EL (cell line): ENCODE measurements at places on chromosomes 6 and 20.

GRCh38 chr6:125558241-125558843, 191.1 kb upstream of the HEY2 start:
- no peak for DNase-seq

DNA sequence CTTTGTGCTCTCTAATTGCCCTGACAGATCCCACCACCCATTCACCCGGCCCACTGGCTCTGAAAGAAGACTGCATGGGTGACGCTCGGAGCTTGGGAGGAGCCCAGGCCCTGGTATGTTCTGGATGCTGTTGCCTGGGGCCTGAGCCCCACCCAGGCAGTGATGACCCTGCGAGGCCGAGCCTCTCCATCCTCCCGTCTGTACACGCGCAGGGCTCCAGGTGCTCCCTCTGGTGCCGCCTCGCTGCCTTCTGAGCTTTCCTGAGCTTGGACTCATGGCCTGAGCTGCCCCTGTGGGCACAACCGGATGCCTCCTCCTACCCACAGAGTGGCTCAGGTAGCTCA, 61.2 kb downstream of the STK35 start:
- DNase-seq: no peak

DNA sequence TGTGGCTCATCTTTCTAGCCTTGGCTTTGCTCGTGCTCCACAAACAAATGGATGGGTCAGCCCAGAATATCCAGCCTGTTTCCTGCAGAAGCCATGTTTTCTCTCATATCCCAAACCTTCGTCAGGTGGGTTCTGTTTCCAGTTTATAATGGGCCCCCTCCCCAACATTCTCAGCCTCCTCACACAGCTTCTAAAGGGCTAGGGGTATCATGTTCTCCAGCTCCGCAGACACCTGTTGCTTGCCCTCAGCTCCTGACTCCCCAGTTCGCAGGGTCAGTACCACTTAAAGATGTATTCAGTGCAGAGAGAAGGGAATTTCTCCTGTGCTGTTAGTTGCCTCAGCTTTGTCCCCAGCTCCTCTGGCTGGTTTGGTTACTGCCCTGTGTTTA, 447.3 kb upstream of the JARID2 start:
- DNase-seq: no peak

DNA sequence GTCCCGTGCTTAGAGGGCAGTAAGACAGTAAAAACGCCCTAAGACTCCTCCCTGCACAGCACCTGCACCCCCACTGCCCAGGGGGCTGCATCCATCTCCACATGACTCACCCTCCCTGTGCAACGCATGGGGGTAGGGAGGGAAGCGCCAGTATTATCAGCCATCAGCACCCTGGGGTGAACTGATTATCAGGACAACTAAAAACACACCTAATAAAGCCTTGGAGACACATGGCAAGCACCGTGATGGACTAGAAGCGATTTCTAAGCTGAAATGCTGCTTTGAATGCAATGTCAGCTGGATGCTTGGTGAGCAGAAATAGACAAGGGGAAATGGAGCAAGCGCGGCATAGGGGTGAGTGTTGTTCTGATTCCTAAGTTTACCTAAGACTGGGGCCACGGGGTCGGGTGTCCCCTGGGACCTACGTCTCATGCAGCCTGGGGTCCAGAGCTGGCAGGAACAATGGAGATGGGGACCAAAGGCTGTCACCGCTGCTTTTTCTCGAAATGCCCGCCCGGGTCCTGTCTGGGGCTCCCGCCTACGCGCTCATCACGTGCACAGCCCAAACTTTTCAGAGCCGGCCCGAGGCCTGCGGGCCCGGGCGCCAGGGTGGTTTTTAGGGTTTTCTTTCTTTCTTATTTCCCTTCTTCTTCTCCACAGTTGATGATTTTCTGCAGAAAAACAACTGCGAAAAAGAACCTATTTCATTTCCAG, 702 bp upstream of the TNFAIP3 start:
- DNase-seq: no peak

GRCh38 chr20:48653706-48654051, 174.1 kb downstream of the PREX1 start:
- no peak for DNase-seq

DNA sequence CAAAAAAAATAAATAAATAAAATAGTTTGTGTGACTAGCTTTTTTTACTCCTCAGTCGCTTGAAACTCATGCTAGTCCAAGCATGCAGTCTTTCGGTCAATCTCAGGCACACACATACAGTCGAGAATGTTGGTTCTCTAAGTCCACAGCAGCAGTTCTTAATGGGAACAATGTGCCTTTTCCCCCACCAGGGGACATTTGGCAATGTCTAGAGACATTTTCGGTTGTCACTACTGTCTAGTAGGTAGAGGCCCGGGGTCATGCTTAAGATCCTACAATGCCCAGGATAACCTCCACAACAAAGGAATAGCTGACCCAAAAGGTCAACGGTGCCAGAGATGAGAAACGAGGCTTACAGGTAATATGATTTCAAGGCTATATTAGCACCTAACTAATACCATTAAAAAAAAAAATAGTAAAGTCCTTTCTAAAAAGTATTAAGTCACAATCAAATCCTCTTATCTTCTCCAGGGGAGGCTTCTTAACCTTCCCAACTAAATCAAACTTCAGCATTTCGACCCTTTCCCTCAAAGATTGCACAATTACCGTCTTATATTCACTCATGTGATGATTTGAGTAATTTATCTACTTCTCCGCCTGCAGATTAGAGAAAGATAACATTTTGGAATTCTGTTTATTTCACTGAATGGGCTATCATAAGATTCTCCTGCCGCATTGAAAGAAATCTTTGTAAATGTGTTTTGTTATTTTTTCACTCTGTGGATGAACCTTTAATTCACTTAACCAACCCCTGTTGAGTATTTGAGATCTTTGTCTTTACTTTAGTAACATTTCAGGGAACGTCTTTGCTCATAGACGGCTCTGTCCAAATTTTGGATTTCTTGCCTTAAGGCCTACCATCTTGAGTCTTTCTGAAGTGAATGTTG, 8.1 kb upstream of the SALL4 start:
- DNase-seq: no peak

DNA sequence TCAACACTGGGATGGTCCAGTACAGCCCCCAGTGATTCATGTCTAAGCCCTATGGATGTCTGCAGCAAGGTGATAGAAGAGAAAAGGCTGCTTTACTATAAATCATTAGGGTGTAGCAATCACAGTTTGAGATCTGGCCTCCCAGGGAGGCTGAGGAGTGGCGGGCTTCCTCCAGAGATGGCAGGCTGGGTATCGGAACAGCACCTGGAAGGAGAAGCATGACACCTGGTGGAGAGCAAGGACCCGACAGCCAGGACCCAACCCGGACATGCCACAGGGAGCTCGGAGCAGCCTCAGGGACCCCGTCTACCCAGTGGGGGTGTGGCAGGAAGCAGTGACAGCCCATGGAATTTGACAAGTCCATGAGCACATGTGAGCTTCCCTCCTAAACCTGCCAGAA, 114.8 kb upstream of the CD93 start:
- DNase-seq: peak; percentile 13

GRCh38 chr6:116651916-116652315, 16.6 kb downstream of the ZUP1 start:
- DNase-seq: no peak

GRCh38 chr6:53103993-53104675, 38.9 kb downstream of the FBXO9 start:
- DNase-seq: peak; percentile 23

GRCh38 chr6:139239064-139239463, 52.7 kb downstream of the TXLNB start:
- no peak for DNase-seq

- no peak for DNase-seq
These were observed 96.3 kb upstream of the TIAM2 start for GRCh38 chr6:154898821-154899220.

DNA sequence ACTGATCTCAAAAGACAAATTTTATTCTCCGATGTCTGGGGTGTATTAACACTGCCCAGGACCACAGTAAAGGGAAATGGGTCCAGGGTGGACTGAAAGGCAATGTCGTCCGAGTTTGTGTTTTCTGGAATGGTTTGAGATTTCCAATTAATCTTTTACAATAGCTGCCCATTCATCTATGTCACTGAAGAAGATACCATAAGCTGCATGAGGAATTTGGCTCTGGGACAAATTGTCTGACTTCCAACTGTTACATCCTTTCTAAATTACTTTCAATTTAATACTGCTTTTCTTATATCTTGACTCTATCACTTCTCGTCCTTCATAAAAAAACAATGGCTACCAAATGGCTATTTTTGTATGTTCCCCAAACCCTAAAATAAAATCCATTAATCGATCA, 130.7 kb upstream of the KCNK16 start:
- DNase-seq: peak; percentile 32

DNA sequence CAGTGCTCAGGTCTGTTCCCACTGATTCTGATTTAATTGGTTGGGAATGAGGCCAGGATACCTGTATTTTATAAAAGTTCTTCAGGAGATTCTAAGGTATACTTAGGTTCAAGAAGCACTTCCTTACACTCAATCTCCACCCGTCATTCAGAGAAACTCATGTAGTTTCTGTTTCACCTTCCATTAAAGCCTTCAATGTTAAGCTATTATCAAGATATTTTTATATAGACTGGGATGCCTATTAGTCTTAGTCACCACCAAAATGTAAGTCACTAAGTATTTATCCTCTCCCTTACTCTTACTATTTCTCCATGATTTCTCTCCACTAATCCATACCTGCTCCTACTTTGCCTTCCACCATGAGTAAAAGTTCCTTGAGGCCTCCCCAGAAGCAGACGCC, 38.1 kb upstream of the GCLC start:
- peak; percentile 38 for DNase-seq

DNA sequence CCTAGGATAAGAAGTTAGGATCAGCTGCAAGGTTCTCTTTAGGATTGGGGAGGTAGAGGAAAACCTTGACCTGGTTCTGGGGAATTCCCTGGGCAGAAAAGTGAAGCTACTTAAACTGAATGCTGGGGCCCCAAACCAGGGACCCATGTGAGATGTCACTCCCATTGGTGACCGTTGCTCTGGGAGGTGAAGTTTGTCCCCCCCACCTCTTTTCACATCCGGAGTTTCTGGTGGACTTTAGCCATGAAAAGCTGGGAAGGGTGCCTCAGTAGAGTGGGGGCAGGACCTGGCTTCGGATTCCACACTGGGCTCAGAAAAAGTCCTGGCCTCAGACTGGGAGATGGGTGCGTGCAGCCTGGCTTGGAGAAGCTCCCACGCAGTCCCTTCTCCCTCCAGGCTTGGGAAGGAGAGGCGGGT, 13.2 kb downstream of the TJAP1 start:
- DNase-seq: no peak

DNA sequence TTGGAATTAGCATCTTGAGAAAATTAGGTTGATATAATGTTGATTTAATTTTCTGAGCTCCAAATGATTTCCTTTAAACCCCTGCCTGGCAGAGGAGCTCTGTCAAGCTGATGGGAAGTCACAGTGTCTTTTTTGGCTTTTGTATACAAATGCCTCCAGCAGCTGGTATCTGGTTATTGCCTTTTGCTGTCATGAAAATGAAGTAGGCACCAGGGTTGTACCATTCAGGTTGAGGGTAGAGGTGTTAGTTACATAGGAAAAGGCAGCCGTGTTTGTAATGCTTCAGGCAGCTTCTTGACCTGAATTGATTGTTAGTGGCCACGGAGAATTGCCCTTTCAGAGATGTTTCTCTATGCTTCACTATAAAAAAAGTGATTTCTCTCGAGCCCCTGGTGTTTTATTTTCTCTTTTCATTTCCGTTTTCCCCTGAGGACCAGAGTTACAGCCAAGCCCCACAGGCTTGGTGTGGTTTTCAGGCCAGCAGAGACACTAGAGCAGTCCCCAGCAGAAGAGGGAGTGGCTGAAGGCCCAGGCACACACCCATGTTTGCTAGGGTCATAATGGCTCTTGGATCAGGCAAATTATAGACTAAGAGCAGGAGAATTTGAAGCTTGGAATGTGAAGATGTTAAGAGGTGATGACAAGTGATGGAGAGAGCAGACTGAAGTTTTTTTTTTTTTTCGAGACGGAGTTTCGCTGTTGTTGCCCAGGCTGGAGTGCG, 21.6 kb downstream of the CMTR1 start:
- peak; percentile 18 for DNase-seq

GRCh38 chr20:24872291-24873024, 76.6 kb upstream of the CST7 start:
- no peak for DNase-seq

GRCh38 chr6:136644597-136644952, 94.4 kb upstream of the MAP7 start:
- DNase-seq: no peak

- DNase-seq: peak; percentile 89
These were observed 28.8 kb upstream of the TLDC2 start for GRCh38 chr20:36847009-36847709.

DNA sequence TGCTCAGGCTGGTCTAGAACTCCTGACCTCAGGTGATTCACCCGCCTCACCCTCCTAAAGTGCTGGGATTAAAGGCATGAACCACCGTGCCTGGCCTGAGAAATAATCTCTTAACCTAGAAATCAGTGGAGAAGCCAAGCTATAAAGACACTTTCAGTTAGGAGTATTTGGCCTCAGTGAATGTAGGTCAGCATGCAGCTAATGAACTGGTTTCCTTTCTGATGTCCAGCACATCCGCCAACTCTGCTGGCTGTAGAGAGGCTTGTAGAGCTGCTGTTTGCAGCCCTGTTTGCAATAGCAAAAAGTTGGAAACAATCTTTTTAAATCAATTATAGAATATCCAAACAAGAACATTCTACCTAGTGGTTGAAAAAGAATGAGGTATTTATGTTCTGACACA, 42.4 kb upstream of the ELOVL5 start:
- DNase-seq: no peak

- DNase-seq: no peak
These were observed 36.3 kb upstream of the ID1 start for GRCh38 chr20:31568773-31569162.

DNA sequence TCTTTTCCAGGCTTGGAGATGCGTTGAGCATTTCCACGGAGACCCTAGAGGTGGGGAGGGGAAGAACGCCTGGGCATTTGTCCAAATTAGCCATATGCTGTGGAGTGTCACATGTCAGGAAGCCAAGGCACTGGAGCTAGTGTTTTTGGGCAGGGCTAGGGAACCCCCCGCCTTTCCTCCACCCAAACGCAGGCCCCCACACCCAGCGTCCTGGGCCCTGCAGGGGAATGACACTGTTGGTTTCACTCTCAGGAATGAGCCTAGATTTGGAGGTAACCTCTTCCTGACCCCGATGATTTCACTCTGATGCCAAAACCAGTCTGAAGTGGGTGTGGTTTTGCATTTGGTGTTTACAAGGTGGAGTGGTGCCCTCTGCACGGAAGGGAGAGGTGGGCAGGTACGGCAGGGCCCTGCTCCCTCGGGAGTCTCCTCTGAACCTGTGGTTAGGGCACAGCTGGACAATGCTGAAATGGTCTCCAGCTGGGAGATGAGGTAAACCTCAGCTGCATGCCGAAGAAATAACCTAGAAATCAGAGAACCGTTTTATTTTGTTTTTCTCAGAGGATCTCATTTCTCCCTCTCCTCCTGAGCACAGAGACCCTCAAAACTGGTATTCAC, 29.5 kb downstream of the MTHFD1L start:
- DNase-seq: peak; percentile 35

GRCh38 chr6:116022841-116023445, 37.7 kb downstream of the FRK start:
- DNase-seq: no peak

GRCh38 chr20:57526885-57527460, 2.0 kb upstream of the CTCFL start:
- DNase-seq: no peak
